ENCODE measurements at places on chromosomes 1 and 21.
A peak's percentile ranks its signal among the peaks of the same experiment; 100 is the strongest.

DNA sequence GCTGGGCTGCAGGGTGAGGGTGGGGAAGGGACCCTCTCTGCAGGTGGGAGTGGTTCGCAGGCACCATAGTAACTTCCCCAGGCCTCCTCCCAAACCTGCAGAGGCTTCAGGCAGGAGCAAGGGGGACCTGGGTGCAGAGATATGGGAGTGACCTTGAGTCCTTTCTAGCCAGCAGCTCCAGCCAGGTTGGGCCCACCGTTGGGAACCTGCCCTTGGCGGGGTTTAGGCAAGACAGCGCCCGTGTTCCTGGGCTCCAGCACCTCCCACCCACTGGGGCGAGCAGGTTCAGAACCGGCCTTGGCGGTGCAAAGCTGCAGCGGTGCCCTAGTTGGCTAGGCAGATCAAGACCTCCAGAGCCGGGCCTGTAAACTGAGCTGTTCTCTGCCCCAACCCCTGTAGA, 2.2 kb upstream of the PRDM16 start:
- no peak for DNase-seq

- DNase-seq: no peak
These were observed 16.8 kb downstream of the GNAI3 start for GRCh38 chr1:109565241-109565640.

- DNase-seq: no peak
These were observed 1.7 kb upstream of the PBX1 start for GRCh38 chr1:164557270-164557669.

GRCh38 chr1:209875515-209875914, 47.7 kb downstream of the UTP25 start:
- no peak for DNase-seq

- no peak for DNase-seq
These were observed 248.9 kb upstream of the HOOK1 start for GRCh38 chr1:59565611-59566410.

GRCh38 chr1:233376382-233377110, 49.0 kb downstream of the MAP3K21 start:
- no peak for DNase-seq

- DNase-seq: no peak
These were observed 6.0 kb downstream of the TFF1 start for GRCh38 chr21:42360317-42360716.

DNA sequence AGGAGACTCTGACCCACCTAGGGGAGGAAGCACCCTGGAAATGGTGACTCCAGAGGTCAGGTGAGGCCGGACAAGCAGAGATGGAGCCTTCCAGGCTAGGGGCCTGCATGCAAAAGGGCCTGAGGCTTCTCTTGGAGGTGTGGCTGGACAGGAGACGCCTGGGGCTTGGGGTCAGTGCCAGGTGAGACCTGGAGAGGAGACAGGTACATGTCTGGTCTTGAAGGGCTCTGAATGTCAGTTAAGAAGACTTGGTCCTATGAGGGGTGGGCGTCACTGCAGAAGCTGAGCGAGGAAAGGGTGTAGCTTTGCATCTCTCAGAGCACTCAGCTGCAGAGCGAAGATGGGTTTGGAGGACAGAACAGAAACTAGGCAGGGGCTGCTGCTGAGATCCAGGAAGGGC, 14.3 kb downstream of the LRP8 start:
- DNase-seq: no peak

DNA sequence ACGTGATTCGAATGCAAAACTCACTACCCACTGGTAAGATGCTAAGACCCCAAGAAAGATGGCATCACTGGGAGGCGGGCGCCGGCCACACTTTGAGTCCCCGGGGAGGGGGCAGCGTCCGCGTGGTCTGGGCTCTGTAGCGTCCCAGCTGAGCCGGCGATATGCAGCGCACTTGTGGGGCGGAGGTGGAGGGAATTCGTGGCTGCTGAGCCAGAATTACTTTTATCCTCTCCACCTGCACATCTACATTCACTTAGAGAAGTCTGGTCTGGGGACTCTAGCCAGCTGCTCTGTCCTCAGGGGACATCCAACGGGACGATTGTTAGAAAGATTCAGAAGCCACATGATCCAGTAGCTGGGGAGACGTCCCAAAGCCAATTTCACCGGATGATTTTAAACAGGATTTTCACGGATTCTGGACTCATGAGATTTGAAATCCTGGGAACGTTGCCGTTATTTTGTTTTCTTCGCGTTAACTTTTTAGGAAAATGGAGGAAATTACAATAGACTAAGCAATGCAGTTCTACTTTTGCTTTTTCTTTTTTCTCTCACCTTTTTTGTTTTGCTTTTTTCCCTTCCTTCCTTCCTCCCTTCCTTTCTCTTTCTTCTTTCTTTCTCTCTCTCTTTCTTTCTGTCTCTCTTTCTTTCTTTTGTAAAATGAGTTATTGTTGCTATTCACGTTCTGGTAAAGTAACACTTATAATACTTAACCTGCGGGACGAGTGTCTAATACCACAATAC, 1.3 kb downstream of the JAM2 start:
- no peak for DNase-seq

- DNase-seq: no peak
These were observed 151.9 kb downstream of the NTPCR start for GRCh38 chr1:233102341-233102740.

- DNase-seq: peak; percentile 59
These were observed 28.2 kb downstream of the VAV3 start for GRCh38 chr1:107936498-107937481.

GRCh38 chr1:153791648-153792253, 16.5 kb downstream of the SLC27A3 start:
- no peak for DNase-seq

DNA sequence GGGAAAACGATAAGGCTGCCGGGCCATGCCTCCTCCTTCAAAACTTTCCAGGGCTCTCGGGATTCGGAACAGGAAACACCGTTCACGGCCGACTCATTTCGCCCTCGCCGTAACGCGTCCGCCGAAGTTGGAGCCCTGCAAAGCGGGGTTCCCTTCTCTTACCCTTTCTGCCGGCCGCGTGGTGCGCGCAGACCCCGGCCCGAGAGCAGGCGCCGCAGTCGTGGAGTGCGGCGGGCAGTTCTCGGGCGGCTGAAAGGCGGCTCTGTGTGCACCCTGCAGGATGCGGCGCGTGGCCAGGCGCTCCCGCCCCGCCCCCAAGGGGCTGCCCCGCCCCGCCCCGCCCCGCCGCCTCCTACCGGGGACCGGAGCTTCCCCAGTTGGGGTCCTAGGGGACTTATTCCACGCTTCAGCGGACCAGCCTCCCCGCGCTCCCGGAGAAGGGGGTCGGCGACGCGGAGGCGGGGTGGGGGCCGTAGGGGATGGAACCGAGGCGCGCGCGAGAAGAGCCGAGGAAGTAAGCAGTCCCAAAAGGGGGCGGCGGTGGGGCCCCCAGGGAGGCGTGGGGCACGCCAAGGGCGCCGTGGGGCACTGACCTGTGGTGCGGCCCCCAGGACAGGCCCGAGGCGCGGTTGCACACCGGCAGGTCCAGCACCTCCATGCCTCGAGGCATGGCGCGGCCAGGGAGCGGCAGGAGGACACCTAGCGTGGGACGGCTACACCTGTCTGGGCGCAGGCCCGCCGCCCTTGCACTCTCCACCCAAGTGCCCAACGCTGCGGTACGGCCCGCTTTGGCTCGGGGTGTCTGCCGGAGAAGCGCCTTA, at the start of gene MCOLN2:
Gene MCOLN2, minus strand, starts transcription at position 268 of the 821 bp plus-strand sequence. Its CDS starts 241 bp downstream, at position 27.
- peak; percentile 73 for DNase-seq

DNA sequence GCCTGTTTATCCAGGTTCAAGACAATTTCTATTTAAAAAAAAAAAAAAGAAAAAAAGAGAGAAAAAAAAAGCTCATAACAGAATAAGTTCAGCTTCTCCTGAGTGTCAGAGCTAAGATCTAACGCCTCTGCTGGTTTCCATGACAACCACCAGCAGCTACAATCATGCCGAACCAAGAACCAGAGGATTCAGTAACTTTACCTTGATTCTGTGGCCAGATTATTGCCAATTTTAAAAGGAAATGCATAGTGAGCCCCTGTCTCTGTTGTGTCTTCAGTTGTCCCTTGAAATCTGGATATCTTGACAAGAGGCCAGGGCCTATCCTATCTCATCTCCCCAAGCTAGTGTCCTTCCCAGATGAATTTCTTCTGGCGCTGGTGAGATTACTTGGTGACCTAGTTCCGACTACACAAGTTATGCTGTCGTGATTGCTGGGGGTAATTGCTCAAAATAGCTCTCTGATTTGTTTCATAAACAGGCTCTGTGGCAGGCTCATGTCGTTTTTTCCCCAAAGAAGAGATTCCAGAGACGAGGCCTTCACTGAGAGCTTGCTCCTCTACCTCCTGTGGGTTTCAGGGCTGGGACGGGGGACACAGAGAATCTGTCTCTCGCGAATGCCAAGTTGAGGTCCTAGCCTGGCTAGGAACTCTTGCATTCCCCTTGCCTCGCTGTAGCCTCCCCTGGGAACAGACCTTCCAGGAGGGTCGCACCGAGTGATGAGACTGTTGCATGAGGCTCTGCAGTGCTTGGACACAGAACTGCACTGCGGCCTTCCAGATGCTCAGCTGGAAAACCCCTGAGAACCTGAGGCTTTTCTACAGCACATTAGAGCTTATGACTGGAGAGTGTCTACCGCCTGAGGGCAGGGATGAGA, 32.4 kb upstream of the SCCPDH start:
- DNase-seq: no peak

GRCh38 chr1:89671775-89672488, 39.0 kb downstream of the LRRC8C start:
- DNase-seq: no peak

- no peak for DNase-seq
These were observed 239.3 kb upstream of the NEGR1 start for GRCh38 chr1:72521659-72522058.

DNA sequence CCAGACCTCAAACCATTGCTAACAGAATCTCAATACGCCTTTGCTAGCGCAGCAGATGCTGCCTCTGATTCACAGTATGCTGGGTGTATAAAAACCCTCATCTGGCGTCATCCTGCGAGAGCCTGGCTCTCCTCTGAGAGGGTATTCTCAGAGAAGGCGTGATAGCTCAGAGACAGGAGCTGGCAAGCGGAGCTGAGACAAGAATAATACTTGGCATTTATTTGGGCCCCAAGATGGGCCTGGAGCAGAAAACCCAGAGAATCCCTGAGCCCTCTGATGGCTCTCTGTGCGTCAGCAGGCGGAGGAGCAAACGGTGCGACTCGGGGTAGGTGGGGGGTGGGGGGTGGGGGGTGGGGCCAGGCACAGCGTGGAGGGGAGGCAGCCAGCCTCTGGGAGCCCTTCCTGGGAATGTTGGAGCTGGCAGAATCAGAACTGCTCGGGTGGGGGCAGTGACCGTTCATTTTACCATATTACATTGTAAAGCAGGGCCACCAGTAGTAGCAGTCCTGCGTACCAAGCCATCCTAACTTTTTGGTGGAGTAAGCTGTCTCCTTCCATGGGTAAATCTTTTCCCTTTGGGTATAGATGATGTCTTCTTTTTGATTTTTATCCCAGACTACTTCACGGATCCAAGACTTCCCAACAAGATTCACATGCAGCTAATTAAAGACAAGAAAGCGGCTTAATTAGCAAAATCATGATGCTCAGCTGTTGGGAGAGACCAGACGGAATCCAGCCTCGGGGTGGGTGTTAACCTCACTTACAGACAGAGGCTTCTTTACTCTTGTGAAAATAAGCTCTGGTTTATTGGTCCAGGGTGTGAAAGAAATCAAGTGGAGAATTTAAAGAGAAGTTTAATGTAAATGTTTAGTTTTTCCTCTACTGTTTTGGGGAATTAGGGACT, 7.1 kb downstream of the RIIAD1 start:
- DNase-seq: no peak

- DNase-seq: no peak
These were observed 105.4 kb upstream of the FAM78B start for GRCh38 chr1:166272155-166272554.

DNA sequence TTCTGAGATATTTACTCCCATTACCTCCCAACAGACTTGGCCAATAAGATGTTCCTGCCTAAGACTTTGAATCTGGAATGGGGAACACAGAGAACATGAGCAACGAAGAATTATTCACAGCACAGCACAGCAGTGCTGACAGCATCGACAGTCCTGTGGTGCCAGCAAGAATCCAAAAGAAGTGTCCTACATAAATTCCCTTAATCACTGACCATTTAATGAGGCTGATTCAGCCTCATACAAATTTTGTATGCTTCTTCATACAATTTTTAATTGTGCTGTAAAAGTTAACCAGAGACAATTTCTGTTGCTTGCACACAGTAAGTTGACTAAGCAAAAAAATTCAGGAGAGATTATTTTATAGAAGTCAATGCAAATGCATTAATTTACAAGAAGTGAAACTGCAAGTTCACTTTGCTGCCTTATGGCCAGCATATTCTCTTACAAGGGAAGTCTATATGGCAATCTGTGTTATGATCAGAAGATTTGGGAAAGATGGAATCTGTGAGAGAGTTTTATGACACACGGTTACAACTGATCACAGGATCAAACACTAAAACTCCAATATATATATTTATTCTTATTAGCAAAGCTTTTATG, 855.9 kb downstream of the LTN1 start:
- DNase-seq: no peak

GRCh38 chr1:218496561-218496960, 151.4 kb downstream of the TGFB2 start:
- DNase-seq: no peak

DNA sequence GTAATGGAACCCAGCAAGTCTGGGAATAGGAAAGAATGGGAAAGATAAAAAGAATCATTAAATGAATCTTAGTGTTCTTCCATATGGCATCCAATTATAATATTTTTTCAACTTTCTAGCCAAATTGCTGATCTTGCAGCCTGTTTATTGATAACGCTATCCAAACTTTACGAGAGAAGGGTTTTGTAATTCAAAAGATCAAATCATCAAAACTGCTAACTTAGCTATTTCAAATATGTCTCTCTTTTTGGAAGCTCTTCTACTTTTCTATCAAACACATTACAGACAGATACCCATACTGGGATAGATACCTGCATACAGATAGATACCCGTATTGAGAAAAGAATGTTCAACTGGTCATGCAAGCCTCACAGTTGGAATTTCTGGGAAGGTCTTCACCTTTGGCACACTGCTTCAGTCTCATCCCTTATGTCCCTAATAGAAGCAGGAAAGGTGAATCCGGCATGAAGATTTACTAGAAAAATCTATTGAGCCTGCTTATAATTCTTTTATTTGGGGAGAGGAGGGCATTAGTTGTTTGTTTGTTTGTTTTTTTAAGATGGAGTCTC, 75.0 kb upstream of the EXO1 start:
- DNase-seq: no peak

DNA sequence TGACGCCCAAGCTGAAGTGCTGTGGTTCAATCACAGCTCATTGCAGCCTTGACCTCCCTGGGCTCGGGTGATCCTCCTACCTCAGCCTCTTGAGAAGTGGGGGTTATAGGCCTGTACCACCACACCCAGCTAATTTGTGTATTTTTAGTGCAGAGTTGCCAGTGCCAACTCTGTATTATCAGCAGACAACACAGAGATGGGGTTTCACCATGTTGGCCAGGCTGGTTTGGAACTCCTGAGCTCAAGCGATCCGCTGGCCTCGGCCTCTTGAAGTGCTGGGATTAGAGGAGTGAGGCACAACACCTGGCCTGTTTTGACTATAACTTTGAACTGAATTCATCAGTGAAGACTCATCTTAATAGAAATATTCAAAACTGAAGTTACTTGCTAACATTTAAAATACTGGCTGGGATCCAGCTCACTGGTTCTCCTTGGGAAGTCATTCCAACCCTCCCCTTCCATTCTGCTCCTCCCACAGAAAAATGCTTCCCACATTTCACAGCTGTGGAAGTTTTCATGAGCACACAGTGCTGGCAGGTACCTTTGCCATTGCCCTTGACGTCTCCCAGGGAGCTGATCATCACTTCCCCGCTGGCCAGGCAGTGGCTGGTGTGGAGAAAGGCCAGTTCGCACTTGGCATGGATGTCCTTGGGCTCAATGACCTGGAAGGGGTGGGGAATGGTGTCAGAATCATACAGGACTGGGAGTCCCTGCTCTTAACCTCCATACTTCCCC, 4.7 kb downstream of the SELENBP1 start:
- DNase-seq: no peak

Data from CD4-positive, alpha-beta T cell treated with Interferon alpha-2 for 1 hour (primary cell).